ENCODE measurements at places on chromosomes 6 and 20.

- peak; percentile 56 for DNase-seq
Observed at GRCh38 chr6:26159357-26160273, 72.4 kb downstream of the HFE start.

DNA sequence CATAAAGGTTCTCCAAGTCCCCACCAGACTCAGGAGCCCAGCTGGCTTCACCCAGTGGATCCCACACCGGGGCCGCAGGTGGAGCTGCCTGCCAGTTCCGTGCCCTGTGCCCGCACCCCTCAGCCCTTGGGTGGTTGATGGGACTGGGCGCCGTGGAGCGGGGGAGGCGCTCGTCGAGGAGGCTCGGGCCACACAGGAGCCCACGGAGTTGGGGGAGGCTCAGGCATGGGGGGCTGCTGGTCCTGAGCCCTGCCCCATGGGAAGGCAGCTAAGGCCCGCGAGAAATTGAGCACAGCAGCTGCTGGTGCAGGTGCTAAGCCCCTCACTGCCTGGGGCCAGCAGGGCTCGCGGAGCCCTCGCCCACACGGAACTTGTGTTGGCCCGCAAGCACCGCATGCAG is 234.4 kb upstream of the HSF2 start:
- DNase-seq: no peak

- DNase-seq: no peak
Observed at GRCh38 chr6:85470023-85470410, 20.1 kb downstream of the NT5E start.

DNA sequence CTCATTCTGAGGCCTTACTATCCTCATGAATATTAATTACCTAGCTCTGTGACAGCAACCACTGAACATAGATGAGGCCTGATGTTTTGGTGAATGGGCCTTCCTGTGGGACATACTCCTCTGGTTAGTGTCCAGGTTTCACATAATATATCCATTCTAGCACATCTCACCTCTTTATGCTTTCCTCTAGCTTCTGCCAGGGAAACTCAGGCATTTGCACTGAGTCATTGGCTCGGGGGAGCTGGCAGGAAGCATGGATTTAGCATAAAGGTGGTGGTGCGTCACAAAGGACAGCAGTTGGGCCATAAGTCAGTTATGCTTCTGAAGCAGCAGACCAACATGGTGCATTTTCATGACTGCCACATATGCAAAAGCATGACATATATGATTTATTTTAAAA is 37.5 kb upstream of the TMEM170B start:
- DNase-seq: no peak

GRCh38 chr6:34196116-34196832 is 40.4 kb upstream of the HMGA1 start:
- DNase-seq: peak; percentile 59

- DNase-seq: no peak
Observed at GRCh38 chr6:110853754-110854477, 20.7 kb upstream of the AMD1 start.

DNA sequence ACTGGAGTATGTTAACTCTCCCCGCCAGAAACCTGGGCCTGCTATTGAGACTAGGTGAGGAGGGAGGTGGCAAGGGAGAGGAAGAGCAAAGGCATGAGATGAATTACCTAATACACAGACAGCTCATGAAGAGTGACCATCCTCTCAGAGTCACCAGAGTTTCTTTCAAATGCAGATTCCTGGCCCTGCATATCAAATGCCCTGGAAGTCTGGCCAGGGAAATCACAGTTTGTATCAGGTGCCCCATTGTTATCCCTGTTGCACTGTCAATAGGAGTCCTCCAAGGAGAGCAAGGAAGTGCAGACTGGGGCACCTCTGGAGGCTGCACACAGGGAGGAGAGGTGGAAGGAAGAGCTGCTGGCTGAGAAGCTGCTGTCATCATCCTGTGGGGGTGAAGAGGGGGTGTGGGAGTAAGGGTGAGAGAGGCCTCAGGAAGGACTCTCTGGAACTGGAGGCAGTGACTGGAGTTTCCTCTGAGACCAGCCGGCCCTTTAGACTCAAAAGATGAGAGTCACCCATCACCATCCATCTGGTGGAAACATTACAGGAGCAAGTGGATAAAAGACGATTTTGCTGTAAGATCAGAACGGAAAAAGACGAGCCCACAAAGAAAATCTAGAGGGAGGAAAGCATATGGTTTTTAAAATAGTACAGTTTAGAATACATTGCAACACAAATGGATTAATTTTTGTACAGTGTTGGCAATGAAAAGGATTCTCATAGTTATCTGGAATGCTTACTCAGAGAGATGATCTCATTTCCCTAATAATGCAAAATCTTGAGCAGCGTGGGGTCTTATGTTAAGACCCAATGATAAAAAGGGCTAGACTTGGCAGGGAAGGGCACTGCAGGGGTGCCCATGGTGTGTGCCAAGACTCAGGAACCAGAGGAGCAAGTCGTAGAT is 268.1 kb downstream of the UST start:
- no peak for DNase-seq

DNA sequence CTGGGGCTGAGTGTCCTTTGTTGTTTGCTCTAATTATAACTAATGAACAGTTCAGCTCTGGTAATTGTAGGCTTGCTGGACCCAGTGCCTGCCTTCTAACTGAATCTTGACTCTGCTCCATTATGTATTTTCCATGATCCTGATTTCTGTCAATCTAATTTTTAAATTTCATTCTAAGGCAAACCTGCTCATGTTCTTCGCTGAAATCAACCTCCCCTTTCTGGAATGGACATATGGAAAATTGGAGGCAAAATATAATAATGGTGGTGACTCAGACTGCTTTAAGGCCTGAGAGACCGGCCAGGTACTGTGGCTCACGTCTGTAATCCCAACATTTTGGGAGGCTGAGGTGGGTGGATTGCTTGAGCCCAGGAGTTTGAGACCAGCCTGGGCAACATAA is 182.7 kb upstream of the AKAP12 start:
- no peak for DNase-seq

- DNase-seq: no peak
Observed at GRCh38 chr6:99253271-99253670, 96.2 kb downstream of the FAXC start.

DNA sequence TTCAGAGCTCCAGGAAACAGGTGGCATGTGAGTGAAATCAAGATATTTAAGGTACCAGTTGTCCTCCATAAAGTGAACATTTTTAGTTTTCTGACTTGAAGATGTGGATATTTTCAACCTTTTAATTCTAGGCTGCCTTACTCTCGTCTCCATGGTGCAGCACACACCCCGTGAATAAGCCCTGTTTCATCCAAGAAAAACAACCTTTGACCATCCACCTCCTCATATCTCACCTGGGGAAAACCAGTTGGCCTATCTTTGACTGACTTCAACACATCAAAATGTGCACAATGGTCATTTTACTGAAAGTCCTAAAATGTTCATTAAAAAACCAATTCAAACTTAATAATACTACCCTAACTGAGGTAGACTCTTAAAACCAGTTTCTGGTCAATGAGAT is 73.8 kb upstream of the CD2AP start:
- DNase-seq: no peak

DNA sequence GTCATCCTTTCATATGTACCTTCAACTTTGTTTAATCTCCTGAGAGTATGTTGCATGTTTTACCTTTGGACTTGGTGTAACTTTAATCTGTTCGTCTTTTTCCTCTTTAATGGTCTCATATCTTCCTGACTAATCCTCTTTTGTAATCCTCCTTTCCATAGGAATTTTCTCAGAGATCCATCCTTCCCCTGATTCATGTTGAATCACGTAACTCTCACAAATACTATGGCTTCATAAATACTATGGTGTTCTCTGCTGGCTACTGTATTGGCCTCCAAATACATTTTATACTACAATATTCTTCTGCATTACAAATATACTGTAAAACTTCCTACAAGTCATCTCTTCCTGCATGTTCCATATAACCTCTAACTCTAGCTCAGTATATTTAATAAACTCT is 317.7 kb upstream of the ADGRB3 start:
- no peak for DNase-seq

DNA sequence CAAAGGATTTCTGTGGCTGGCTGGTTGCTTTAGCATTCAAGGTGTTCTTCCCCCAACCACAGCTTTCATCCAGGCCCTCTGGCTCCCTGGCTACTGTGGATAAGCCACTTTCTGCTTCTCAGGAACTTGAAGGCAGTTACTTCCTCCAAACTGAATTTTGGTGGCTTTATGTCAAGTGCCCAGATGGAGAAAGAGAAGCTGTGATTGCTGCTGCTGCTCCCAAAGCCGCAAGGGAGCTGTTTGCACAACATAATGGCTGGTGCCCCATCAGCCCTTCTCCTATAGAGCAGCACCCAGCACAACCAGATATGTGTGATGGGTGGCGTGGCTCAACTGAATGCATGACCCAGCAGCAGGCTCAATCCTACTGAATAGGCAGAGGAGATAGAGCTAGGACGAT is 465.2 kb downstream of the MAFB start:
- no peak for DNase-seq

GRCh38 chr6:166318649-166319600 is 10.7 kb upstream of the PRR18 start:
- no peak for DNase-seq

DNA sequence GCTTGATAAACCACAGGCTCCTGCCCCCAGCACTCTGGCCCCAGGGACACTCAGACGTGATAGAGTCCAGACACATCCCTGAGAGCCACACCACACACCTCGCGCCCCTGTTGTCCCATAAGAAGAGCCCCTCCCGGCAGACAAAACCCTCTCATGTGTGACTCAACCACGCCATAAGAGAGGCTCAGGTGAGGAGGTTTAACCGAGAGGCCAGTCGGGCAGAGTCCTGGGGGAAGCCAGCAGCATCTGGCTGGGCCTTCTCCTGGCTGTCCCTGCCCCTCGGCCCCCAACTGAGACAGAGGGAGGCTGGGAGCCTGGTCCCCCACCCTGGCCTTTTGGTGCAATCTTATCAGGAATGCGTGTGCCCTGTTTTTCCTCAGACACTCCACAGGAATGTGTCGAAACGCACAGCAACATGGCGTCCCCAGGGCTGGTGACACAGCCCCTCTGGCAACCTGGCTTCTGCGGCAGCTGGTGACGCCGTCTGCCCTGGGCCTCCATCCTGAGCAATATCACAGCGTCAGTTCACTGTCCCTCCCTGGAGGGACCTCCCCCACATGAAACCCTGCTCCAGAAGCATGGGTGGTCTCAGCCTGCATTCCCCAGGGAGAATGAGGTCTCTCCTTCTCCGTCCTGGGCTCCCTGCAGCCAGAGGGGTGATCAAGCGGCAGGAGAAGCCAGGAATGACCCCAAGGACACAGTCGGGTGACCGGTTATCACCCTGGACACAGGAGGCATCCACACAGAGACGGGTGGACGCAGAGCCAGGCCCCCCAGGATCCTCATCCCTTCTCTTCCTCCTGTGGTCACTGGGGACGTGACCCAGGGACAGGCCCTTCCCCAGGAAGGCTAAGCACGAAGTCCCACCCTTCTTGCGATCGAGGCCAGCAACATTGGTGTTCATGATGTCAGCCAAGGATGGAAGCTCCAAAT is 156.6 kb upstream of the AFDN start:
- no peak for DNase-seq

- no peak for DNase-seq
Observed at GRCh38 chr6:30071081-30071818, 4.3 kb downstream of the PPP1R11 start.

- DNase-seq: no peak
Observed at GRCh38 chr6:33407132-33407718, 3.6 kb upstream of the PHF1 start.

DNA sequence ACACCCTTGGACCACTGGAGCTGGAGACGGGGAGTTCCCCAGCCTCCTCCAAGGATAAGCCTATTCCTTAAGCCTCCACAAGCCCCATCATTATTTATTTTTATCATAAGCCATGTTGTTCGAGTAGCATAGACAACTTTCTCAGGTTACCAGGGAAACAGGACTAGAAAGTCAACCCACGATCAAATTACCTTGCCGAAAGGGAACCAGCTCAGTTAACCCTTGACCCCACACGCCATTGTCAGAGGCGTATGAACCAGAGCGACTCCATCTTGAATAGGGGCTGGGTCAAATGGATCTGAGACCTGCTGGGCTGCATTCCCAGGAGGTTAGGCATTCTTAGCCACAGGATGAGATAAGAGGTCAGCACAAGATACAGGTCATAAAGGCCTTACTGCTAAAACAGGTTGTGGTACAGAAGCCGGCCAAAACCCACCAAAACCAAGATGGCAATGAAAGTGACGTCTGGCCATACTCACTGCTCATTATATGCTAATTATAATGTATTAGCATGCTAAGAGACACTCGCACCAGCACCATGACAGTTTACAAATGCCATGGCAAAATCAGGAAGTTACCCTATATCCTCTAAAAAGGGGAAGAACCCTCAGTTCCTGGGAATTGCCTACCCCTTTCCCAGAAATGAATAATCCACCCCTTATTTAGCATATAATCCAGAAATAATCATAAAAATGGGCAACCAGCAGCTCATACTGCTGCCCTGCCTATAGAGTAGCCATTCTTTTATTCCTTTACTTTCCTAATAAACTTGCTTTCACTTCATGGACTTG is 22.4 kb downstream of the SYNJ2 start:
- no peak for DNase-seq

GRCh38 chr6:23055523-23055922 is 486.2 kb downstream of the HDGFL1 start:
- DNase-seq: no peak

GRCh38 chr6:126040826-126041225 is 54.5 kb downstream of the TRMT11 start:
- DNase-seq: no peak

- peak; percentile 48 for DNase-seq
Observed at GRCh38 chr6:35370124-35370741, 27.9 kb downstream of the PPARD start.

DNA sequence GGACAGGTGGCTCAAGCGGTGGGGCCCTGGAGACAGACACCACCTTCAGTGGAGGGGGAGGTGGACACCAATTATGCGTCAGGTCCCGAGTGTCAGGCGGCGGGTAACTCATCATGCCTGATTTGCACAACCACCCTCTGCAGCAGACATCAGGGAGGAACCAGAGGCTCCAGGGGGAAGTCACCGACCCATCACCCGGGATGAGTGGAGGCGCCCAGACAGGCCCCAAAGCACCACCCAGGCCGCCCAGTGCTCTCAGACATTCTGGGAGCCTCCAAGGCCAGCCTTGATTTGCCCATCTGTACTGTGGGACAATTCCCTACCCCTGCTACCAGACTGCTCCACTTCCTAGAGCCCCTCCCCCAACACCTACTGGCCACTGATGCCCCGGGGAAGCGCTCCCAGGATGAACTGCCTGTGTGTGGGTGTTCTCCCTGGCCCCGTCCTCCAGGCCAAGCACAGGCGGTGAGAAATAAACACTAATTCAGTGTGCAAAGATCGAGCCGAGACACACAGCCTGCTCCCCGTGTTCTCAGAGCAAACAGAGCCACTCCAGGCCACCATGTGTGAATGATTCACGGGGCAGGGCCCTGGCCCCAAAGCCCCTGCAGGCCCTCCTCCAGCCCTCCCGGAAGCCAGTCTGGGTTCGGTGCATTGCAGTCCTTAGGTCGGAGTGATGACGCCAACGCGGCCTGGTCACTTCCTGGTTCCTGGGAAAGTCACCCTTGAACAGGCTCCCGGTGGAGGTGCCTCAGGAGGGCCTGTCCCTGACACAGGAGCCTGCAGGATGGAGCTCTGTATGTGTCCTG is 107.2 kb downstream of the ASXL1 start:
- DNase-seq: no peak
